Astrocyte (in vitro differentiated cells and primary cell): ENCODE measurements at places on chromosomes 1 and 21.

GRCh38 chr1:170666541-170667254 is 2.8 kb downstream of the PRRX1 start:
- DNase-seq = no peak

DNA sequence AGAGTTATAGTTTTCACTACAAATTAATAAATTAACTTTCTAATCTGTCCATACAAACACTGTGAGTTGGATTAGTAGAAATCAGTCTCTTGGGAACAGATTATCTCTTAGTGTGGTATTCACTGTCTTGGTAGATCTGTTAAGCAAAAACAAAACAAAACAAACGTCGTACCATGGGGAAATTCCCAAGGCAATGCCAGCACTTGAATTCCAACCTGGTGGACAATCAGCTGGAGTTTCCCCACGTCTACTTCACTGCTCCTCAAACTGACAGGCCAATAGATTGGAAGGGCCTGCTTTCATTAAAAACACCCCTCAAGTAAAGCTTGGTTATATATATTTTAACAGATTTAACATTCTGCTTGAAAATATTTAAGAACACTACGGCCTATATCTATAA is 31.9 kb downstream of the GDAP2 start:
- no peak for DNase-seq

DNA sequence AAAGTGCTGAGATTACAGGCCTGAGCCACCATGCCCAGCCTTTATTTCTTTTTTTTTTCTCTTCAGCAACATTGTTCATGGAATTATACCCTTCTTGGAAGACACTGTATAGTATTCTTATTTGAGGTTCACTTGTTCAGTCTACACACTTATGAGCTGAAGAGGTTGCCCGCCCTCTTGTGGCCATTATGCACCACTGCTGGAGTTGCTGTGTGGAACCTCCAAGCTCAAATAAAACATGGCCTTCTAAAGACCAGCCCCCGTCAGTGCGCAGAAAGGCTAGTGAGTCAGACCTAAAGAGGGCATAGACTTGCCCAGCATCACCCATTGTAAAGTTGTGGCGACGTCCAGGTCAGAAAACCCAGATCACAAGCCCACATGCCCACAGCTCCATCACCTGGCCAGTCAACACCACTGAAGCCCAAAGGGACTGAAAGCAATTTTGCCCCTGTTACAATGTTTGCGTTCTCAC is 20.4 kb downstream of the LURAP1 start:
- peak; percentile 76 for DNase-seq

GRCh38 chr1:156232201-156232894 is 9.6 kb upstream of the BGLAP start:
- DNase-seq = no peak

DNA sequence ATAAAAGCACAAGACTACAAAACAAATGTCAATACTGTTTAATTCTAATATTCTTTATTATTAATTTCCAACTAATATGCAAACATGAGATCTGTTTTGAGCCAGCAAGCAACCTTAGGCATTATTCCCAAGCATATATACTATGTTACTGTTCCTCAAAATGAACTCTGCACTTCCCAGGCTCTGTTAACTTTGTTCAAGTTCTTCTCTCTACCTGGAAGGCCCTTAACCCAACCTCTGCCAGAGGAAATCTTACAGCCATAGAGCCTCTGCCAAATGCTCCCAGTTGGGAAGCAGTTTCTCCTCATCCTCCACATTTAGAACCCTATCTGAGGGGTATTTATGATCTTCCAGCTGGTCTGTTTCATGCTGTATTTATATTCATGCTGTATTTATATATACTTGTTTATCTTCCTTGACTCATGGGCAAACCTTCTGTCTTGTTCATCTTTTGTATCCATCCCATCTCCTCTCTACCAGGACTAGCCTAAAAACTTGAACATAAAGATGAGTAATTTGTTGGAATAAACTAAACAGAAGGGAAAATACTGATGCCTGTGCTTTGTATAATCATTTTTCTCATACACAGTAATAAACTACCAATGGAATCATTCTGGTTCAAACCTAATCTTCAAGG is 5.3 kb downstream of the IVNS1ABP start:
- DNase-seq = no peak

GRCh38 chr1:78280626-78281025 is 210.1 kb upstream of the PTGFR start:
- DNase-seq = no peak

GRCh38 chr1:230641346-230641745 is 935 bp upstream of the COG2 start:
- DNase-seq = peak; percentile 52

- no peak for DNase-seq
These were observed 51.4 kb downstream of the PTBP2 start for GRCh38 chr1:96772972-96773371.

DNA sequence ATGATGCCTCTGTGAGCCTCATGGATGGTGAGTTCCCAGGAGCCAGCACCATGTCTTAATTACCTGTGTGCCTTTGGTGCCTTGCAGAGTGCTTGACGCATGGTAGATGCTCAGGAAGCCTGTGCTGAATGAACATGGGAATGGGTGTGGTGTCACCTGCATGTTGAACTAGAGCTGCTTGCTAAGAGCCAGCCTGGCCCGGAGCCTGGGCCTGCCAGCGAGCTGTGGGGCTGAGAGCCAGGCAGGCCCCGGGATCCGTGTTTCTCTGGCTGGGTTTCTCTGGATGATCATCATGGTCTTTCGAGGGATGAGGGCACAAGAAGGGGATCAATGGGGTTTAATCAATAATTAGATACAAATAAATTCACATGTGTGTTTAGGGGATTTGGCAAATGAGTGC is 6.7 kb upstream of the TEX35 start:
- DNase-seq = no peak

- no peak for DNase-seq
These were observed 103.2 kb downstream of the COLGALT2 start for GRCh38 chr1:183934314-183934713.

GRCh38 chr1:246003442-246003730 is 503.7 kb downstream of the SMYD3 start:
- no peak for DNase-seq

- no peak for DNase-seq
These were observed 9.1 kb upstream of the THEM5 start for GRCh38 chr1:151862604-151863003.

DNA sequence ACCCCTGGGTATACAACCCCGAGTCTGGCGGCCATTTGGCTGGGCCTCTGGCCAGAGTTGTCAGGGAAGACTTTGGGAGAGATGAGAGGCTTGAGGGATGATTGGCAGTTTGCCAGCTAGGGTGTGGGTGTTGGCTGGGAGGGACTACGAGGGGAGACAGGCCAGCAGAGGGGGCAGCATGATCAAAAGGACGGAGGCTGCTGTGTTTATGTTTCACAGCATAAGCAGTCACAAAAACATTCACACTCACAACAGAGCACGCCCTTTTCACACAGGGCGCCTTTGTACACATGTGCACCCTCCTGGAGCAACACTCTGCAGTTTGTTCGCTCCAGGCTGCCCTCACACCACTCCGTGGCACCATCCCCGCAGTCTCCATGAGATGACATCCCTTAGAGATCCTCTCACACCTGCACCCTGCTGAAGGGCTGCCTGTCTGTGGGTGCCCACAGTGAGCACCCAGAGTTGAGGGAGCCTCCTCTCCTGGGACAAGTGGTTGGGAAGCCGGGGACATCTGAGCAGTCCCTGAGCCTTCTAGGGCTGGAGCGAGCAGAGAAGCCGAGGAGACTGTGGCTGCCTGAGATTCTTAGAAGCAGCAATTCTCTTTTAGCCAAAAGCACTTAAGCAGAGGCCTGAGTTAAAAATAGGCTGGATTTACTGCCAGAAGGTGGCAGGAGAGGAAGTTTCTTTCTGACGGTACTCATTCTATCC is 15.4 kb downstream of the EFNA3 start:
- peak; percentile 38 for DNase-seq

GRCh38 chr1:19809044-19809750 is 5.9 kb downstream of the RNF186 start:
- DNase-seq = no peak

DNA sequence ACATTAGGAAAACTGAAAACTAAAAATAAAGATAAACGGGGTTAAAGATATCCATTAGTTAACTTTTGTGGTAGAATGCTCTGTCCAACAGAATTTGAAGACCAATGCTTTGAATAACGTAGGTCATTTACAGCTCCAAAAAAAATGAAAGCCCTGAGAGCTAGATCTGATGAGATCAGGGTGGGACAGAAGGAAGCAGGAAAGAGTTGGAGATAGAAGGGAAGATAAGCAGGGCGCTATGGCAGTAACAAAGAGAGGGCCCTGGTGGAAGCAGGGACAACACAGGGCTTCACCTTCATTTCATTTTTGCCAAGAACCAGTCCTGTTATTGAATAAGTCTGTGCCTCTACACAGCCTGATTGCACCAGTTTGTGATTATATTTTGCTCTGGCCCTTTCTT is 51.0 kb upstream of the RGS8 start:
- no peak for DNase-seq
